ENCODE measurements at places on chromosomes 7 and 10. TPM values are rescaled to one million over a fixed set of nuclear protein-coding genes. Genes with fewer than 3 reads are reported as not detected.

Gene CCL24
- not detected for total RNA-seq

Gene LEP
- total RNA-seq = not detected

Gene SOSTDC1
- total RNA-seq = not detected

Gene ANKRD30A
- not detected for total RNA-seq

Gene ITPRID1
- not detected for total RNA-seq

Gene LRRN3
- 4.0 TPM for total RNA-seq

Gene DMBT1
- total RNA-seq = not detected

Gene EMX2
- total RNA-seq = not detected

Gene RHOBTB1
- not detected for total RNA-seq

Gene LRRC72
- not detected for total RNA-seq

Gene ENO4
- total RNA-seq = not detected

Gene DGKI
- 5.4 TPM for total RNA-seq

Gene ASB10
- not detected for total RNA-seq

Gene TRIM50
- not detected for total RNA-seq

Gene OPN1SW
- total RNA-seq = not detected

Gene EPHB6
- 9.5 TPM for total RNA-seq

Gene KCP
- total RNA-seq = 0.12 TPM

Gene CRTAC1
- not detected for total RNA-seq

Gene TFPI2
- total RNA-seq = not detected

Gene LRRD1
- total RNA-seq = not detected

Gene SH2D4B
- total RNA-seq = not detected

Gene PRR15
- not detected for total RNA-seq

Gene P4HA1
- 31.2 TPM for total RNA-seq

Gene ST8SIA6
- not detected for total RNA-seq

Gene PTPN20
- 1.4 TPM for total RNA-seq

Gene FOXP2
- total RNA-seq = not detected

Gene ENTPD1
- 2.8 TPM for total RNA-seq

Gene SPDYE6
- total RNA-seq = not detected

Gene SLC18A2
- total RNA-seq = not detected

Gene ZNF804B
- not detected for total RNA-seq

Gene MKI67
- 241 TPM for total RNA-seq

Gene PSD
- total RNA-seq = 4.2 TPM

Gene PON1
- not detected for total RNA-seq

Gene PRLHR
- total RNA-seq = not detected

Gene SP8
- total RNA-seq = not detected

Gene TET1
- 0.43 TPM for total RNA-seq

Gene CYP3A4
- not detected for total RNA-seq

Gene PODXL
- total RNA-seq = 0.62 TPM

Gene ANXA8
- total RNA-seq = not detected

Gene SLC26A3
- total RNA-seq = not detected

Gene OR2A1
- total RNA-seq = not detected

Gene MMD2
- not detected for total RNA-seq

Gene LRGUK
- 0.07 TPM for total RNA-seq

Gene SLC16A12
- total RNA-seq = not detected

Gene AMZ1
- 0.83 TPM for total RNA-seq

Gene PNLIPRP3
- not detected for total RNA-seq

Data from activated CD4-positive, alpha-beta memory T cell treated with anti-CD3 and anti-CD28 coated beads for 36 hours (primary cell).